Ascending aorta (tissue), 2 donors: ENCODE measurements at places on chromosomes 12 and 14.

DNA sequence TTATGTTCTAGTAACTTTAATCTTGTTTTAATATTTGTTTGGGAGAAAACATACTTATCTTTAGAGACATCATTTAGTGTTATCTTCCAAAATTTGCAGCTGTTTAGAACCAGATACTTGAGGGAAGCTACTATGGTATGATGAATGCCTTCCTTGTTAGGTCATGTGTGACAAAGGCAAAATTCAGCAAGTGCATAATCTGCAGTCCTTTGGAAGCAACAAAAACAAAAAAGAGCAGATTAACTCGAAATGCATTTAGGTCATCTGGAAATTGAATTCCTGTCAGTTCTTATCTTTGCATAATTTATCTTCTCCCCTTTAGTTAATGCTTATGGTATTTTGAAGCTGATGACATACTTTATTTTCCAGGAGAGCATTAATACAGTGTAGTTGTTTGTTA, 3.5 kb downstream of the FBXO34 start:
- peaks cover 10% of the 10 kb centered on the region for H3K4me1 ChIP-seq
- no peaks in the 10 kb centered on the region for H3K27me3 ChIP-seq
- peak overlapping the region; percentile 90 for H3K4me3 ChIP-seq

DNA sequence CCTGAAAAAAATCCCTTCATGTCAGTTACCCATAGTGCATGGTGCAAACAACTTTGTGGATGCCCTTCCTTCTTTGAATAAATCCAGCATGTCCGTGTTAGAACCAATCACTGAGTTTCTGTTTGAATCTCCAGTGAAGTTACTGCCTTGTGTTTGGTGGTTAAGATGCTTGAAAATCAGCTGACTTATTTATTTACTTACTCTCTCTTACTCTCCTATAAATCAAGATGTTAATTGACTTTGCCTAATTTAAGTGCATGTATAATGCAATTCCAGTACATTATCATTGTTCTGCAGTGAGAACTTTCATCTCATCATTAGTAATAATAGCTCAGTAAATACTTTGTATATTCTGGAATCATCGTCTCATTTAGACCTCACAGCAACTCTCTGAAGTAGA, 114.2 kb downstream of the ESRRB start:
- no peaks in the 10 kb centered on the region for H3K27me3 ChIP-seq
- no peak for DNase-seq
- no peaks in the 10 kb centered on the region for H3K36me3 ChIP-seq
- no peak overlapping the region for H3K27ac ChIP-seq
- no peak overlapping the region for H3K4me3 ChIP-seq
- H3K4me1 ChIP-seq, result no peaks in the 10 kb centered on the region

GRCh38 chr12:113214895-113215400, 6.3 kb upstream of the TPCN1 start:
- no peaks in the 10 kb centered on the region for H3K36me3 ChIP-seq
- no peak overlapping the region for H3K4me3 ChIP-seq
- H3K27me3 ChIP-seq, result no peaks in the 10 kb centered on the region
- DNase-seq, result peak; percentile 92
- peak overlapping the region; percentile 56 for H3K27ac ChIP-seq
- peaks cover 11% of the 10 kb centered on the region for H3K4me1 ChIP-seq

GRCh38 chr12:109717390-109718357, 4.0 kb downstream of the FAM222A start:
- H3K4me1 ChIP-seq, result peaks cover 8% of the 10 kb centered on the region
- no peaks in the 10 kb centered on the region for H3K36me3 ChIP-seq
- no peak for DNase-seq
- H3K27ac ChIP-seq, result no peak overlapping the region

- no peak overlapping the region for H3K27ac ChIP-seq
- no peaks in the 10 kb centered on the region for H3K4me1 ChIP-seq
- no peak overlapping the region for H3K4me3 ChIP-seq
These were observed 122.0 kb downstream of the PTCSC3 start for GRCh38 chr14:36054353-36055051.

GRCh38 chr12:91406920-91407341, 224.3 kb upstream of the DCN start:
- no peak for DNase-seq
- H3K27ac ChIP-seq, result no peak overlapping the region
- no peaks in the 10 kb centered on the region for H3K4me1 ChIP-seq
